Fibroblast of skin of left biceps (primary cell): ENCODE measurements at places on chromosomes 7 and 10.

DNA sequence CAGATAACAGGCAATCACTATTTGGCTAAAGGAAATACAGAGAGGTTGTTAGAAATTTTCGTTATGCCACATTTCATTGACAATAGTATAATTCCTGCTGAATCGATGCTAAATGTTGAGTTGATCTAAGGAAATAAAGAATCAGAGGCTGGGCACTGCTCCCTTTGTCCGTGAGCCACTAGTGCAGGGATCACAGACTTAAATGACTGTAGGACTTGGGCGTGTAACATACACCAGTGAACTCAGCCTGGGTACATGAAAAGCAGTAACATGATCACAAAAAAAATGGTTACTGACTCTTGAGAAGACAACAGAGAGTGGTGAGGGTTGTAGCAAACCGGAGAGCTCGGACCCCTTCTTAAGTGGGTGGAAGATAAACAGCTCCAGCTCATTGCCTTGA lies 11.8 kb upstream of the ITGB8 start:
- DNase-seq: no peak

- no peak for DNase-seq
Measured at GRCh38 chr10:227014-227413, 91.8 kb downstream of the ZMYND11 start.

GRCh38 chr10:78771260-78771659 lies 297.5 kb upstream of the ZMIZ1 start:
- no peak for DNase-seq

GRCh38 chr7:2701424-2701823 lies 13.4 kb downstream of the AMZ1 start:
- DNase-seq: no peak

DNA sequence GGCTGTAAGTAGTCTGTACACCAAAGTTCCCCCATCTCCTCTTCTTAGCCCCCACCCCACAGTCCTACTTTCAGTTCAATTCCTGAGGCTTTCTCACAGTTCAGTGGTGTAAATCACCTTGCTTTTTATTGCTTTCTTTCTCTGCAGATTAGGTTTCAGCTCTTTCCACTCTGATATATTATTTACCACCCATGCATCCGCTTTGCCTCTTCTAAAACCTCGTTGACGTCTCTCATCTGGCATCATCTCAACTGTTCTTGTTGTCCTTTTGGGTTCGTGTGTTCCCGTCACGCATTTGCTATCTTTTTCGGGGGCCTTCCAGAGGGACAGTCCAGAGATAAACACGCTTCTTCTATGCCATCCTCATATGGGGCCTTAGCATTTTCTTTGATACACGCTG lies 597.9 kb upstream of the DPP6 start:
- no peak for DNase-seq

GRCh38 chr7:35871856-35872255 lies 71.0 kb downstream of the SEPTIN7 start:
- DNase-seq: no peak

- DNase-seq: no peak
Measured at GRCh38 chr10:12946372-12946771, 55.1 kb downstream of the CCDC3 start.
